PC-3 (cell line): ENCODE measurements at places on chromosomes 1 and 21. TPM values are rescaled to one million over a fixed set of nuclear protein-coding genes. Genes with fewer than 3 reads are reported as not detected.

The KIF17 gene
- total RNA-seq = 0.33 and 2.8 TPM in 2 replicates

The BEND5 gene
- total RNA-seq = 1.9 and 3.1 TPM in 2 replicates

The MEX3A gene
- 12.9 and 14.7 TPM in 2 replicates for total RNA-seq

The GJA8 gene
- total RNA-seq = not detected in 2 replicates

The S100A7 gene
- total RNA-seq = not detected in 2 replicates

The SPATA17 gene
- total RNA-seq = 3.3 and 3.8 TPM in 2 replicates

DNA sequence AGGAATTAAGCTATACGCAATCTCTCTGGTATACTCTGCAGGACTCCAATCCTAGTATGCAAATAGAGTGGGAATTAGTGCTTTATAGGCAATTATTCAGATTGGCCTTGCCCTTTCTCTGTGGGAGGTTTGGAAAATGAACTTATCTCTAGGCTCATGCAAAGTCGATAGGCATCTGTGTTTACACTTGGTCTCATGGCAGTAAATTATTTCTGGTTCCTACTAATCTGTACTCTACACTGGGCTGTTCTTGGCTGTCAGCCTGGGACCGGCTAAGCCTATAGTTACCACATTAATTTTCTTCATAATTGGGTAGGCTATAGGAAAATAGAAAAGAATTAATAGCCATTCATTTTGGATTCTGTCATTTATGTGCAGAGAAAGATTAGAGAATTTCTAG, 544.6 kb downstream of the AMY1C start:
- H3K4me3 ChIP-seq = no peak overlapping the region
- H3K36me3 ChIP-seq = no peaks in the 10 kb centered on the region
- no peak for DNase-seq
- no peaks in the 10 kb centered on the region for H3K4me1 ChIP-seq

GRCh38 chr1:33244809-33245186, 11.5 kb upstream of the ZNF362 start:
- DNase-seq = no peak
- no peak overlapping the region for H3K27ac ChIP-seq
- no peaks in the 10 kb centered on the region for H3K27me3 ChIP-seq
- no peak overlapping the region for H3K4me3 ChIP-seq
- H3K4me1 ChIP-seq = peaks cover 13% of the 10 kb centered on the region
- H3K36me3 ChIP-seq = no peaks in the 10 kb centered on the region

DNA sequence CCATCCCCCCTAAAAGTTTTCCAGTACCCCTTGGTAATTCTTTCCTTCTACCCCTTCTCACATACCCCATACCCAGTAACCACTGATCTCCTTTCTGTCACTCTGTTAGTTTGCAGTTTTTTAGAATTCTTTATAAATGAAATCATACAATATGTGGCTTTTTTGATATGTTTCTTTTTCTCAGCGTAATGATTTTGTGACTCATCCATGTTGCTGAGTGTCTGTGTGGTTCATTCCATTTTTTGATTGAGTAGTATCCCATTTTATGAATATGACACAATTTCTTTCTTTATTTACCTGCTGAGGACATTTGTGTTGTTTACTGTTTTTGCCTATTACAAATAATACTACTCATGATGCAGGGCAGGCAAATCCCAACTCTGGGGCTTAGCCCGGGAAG, 1605.3 kb downstream of the BRINP3 start:
- no peak overlapping the region for H3K4me3 ChIP-seq
- H3K36me3 ChIP-seq = no peaks in the 10 kb centered on the region
- no peak overlapping the region for H3K27ac ChIP-seq
- no peak for DNase-seq
- H3K27me3 ChIP-seq = no peaks in the 10 kb centered on the region

DNA sequence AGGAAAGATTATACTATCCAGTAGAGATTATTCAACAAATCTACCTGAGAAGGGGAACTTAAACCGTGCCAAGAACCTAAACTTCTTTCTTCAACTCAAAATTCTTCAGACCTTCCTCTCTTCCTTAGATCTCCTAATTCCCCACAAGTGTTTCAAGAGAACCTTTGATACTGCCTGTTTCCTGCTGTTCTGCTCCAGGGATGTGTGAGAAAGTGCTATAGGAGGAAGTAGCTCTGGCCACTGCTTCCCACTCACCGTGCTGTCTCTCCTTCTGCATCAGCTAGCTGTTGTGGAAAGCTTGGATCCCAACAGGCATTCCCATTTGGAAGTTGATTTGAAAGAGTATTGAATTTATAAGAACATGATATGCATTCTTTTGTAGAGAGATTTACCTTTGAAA, 4.5 kb upstream of the NOS1AP start:
- DNase-seq = no peak
- H3K27me3 ChIP-seq = no peaks in the 10 kb centered on the region
- H3K36me3 ChIP-seq = no peaks in the 10 kb centered on the region
- H3K27ac ChIP-seq = no peak overlapping the region

DNA sequence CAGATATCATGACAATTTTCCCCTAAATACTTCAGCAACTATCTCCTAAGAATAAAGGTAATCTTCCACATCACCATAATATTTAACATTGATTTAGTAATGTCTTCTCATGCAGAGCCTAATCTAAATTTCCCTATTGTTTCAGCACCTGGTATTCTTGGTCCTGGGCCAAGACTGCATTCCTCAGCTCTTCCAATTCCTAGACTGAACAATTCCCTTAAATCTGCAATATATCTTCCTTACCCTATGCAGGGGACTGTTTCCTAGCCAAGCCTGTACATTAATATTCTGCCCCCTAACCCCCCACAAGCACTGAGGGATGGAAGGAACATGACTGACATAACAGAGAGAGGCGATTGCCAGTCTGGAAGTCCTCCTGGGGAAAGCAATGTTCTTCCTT, 28.7 kb upstream of the DISP1 start:
- H3K4me1 ChIP-seq = peaks cover 24% of the 10 kb centered on the region
- no peaks in the 10 kb centered on the region for H3K27me3 ChIP-seq
- H3K27ac ChIP-seq = no peak overlapping the region
- DNase-seq = peak; percentile 62
- no peak overlapping the region for H3K4me3 ChIP-seq

- no peak overlapping the region for H3K27ac ChIP-seq
- no peaks in the 10 kb centered on the region for H3K4me1 ChIP-seq
- no peaks in the 10 kb centered on the region for H3K36me3 ChIP-seq
These were observed 11.7 kb upstream of the RNF2 start for GRCh38 chr1:185033686-185034085.

DNA sequence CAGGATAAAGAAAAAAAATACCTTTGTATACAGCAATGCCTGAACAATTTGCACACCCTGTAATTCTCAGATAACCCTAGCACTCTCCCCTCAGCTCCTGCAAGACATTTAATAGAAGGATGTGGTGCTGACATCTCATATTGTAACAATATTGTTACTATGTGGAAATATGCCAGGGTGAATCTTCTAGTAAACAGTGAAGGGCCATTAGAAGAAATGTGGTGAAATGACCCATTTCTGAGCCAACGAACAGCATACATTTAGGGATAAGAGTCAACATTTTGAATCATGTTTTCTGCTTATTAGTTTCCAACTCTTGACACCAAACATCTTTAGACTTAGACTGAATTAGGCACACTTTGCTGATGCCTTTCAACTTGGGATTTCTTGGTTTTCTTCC, 188.2 kb downstream of the KAZN start:
- peaks cover 10% of the 10 kb centered on the region; the same call in 1 of the 2 replicates for H3K4me1 ChIP-seq
- peak; percentile 4 for DNase-seq
- no peaks in the 10 kb centered on the region for H3K36me3 ChIP-seq
- H3K27me3 ChIP-seq = no peaks in the 10 kb centered on the region
- H3K27ac ChIP-seq = no peak overlapping the region

GRCh38 chr1:19347533-19348172, 35.5 kb downstream of the SLC66A1 start:
- peaks cover 5% of the 10 kb centered on the region; the same call in 1 of the 2 replicates for H3K36me3 ChIP-seq
- no peaks in the 10 kb centered on the region for H3K4me1 ChIP-seq
- no peak overlapping the region for H3K4me3 ChIP-seq

DNA sequence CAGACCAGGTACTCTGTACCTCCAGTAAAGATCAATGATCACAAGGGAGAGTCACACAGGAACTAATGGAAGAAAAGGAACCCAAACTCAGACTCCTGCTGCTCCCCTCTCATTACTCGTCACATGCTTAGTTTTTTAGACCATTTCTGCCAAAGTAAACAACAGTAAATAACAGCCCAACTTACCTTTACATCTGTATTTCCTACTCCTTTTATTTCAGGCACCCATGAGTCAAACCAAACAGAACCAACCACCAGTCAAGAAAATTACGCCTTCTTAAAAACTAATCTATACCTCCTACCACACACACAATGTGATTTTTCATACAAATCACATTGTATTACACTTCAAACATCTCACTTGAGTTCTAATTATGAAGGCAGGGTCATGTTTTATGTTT, 61.4 kb upstream of the HTR1D start:
- peak; percentile 82 for DNase-seq
- no peaks in the 10 kb centered on the region for H3K27me3 ChIP-seq
- H3K4me1 ChIP-seq = peaks cover 56% of the 10 kb centered on the region
- H3K36me3 ChIP-seq = peaks cover 20% of the 10 kb centered on the region
- H3K27ac ChIP-seq = peak overlapping the region; percentile 78
- 0 out of 2 replicates have a peak overlapping the region, but pooled peaks have one; percentile 12 for H3K4me3 ChIP-seq

DNA sequence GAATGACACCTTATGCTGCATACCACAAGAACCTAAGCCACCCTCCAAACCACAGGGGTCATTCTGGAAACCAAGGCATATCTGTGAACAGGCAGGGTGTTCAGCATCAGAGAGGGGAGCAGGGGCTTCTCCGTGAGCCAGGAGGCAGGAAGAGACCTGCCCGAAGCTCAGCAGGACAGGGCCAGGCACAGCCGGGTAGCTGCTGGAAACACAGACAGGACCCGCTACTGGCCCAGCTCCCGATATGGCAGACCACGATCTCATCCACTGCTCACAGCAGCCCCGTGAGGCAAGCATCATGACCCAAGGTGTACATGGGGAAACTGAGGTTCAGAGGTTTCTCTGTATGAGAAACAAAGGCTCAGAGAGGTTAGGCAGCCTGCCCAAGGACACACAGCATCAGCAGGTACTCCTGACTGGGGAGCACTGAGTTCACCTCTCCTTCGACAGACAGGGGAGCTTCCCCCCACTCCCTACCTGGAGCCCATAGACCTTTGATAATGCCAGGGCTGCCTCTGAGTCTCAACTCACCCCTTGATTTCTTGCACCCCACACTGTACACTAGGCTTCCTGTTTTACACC, 317.7 kb downstream of the MATN1 start:
- H3K36me3 ChIP-seq = no peaks in the 10 kb centered on the region
- no peaks in the 10 kb centered on the region for H3K4me1 ChIP-seq
- H3K27ac ChIP-seq = no peak overlapping the region
- H3K27me3 ChIP-seq = peaks cover 26% of the 10 kb centered on the region

- no peak for DNase-seq
- no peaks in the 10 kb centered on the region for H3K36me3 ChIP-seq
- H3K27me3 ChIP-seq = peaks cover 7% of the 10 kb centered on the region; the same call in 1 of the 2 replicates
- no peak overlapping the region for H3K4me3 ChIP-seq
- H3K27ac ChIP-seq = no peak overlapping the region
- 0 out of 2 replicates have a peak, but pooled peaks cover 2% of the 10 kb centered on the region for H3K4me1 ChIP-seq
These were observed 28.4 kb downstream of the HSD3B1 start for GRCh38 chr1:119535381-119535780.

- H3K27ac ChIP-seq = no peak overlapping the region
- H3K27me3 ChIP-seq = no peaks in the 10 kb centered on the region
- no peaks in the 10 kb centered on the region for H3K36me3 ChIP-seq
- H3K4me1 ChIP-seq = peaks cover 60% of the 10 kb centered on the region
- H3K4me3 ChIP-seq = no peak overlapping the region
These were observed 61.1 kb downstream of the OPTC start for GRCh38 chr1:203555076-203555475.

- H3K4me1 ChIP-seq = no peaks in the 10 kb centered on the region
- H3K27ac ChIP-seq = no peak overlapping the region
- H3K27me3 ChIP-seq = no peaks in the 10 kb centered on the region
- DNase-seq = no peak
These were observed 1.0 kb downstream of the CORT start for GRCh38 chr1:10450836-10451235.
